GM18507 (cell line): ENCODE measurements at places on chromosomes 6 and 20.

GRCh38 chr6:157293780-157294179, 29.5 kb downstream of the TMEM242 start:
- no peak for DNase-seq

DNA sequence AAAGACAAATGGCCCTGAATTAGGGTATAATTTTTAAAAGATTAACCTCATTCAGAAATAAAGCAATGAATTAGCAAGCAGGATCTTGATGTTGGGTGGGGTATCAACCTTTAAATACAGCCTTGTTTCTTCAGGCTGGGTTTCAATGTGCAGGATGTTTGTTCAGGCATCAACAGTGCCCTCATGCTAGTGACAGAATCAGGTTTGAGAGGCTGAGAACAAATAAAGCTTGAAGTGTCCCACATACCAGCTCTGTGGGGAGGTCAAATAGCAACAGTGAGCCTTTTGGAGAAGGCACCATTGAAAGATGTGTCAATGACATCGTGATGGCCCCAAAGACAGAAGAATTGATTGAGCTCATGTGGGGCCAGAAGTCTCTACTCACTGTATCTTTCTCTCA, 68.2 kb downstream of the MTFR2 start:
- DNase-seq: no peak

DNA sequence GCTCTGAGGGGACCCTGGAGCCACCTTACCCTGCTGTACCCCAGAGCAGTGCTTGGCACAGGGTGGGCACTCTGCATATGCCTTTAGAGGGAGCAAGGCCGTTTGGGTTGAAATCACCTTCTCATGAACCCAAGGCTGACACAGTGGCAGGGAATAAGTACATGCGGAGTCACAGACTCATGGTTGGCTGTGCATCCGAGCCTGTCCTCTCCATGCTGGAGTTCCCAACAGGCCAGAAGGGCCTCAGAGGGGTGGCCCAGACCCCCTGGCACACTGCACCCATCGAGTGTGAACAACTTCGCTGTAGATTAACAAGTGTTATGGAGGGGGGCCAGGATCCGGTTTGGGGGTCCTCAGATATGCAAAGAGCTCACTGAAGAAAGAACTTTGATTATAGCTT, 21.0 kb upstream of the IRF4 start:
- no peak for DNase-seq

DNA sequence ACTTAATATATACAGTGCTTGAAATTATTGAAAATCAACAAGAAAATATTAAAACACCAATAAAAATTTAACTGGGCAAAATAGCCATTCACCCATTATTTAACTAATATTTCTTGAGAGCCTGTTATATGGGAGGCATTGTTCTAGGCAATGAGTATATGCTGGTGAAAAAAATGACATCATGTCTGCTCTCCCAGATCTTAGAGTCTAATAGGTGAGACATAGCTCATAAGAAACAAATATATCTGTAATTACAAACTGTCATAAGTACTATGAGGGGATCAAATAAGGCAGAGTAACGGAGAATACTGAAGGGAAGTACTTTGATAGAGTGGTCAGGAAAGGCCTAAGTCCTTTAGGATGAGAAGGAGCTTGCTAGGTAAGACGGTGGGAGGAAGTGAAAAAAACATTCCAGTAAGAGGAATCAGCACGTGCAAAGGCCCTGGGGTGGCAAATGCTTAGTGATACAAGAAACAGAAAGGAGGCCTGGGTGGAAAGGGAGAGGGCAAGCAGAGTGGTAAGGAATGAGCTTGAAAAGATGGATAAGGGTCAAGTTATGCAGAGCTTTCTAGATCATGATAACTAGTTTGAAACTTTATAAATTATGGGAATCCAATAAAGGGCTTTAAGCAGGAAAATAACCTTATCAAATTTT, 12.2 kb upstream of the FYN start:
- no peak for DNase-seq

- no peak for DNase-seq
These were observed 21.7 kb downstream of the CST7 start for GRCh38 chr20:24970754-24971153.

- DNase-seq: no peak
These were observed 91.3 kb upstream of the OGFRL1 start for GRCh38 chr6:71197267-71197666.

DNA sequence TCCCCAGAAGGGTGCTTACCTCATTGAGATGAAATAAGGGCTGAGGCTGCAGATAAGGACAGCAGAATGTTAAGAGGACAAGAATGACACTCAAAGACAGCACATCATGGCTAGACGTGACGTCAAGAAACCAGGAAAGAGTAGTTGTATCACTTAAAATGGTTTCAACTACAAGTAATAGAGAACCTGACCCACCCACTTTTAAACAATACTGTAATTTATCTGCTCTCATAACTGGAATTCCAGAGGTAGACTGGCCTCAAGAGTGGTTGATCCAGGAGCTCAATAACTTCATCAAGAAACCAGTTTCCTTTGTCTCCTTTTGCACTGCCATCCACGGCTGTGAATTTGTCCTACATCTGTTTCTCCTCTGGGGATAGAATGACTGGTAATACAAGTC, 187.1 kb downstream of the EYA4 start:
- no peak for DNase-seq

DNA sequence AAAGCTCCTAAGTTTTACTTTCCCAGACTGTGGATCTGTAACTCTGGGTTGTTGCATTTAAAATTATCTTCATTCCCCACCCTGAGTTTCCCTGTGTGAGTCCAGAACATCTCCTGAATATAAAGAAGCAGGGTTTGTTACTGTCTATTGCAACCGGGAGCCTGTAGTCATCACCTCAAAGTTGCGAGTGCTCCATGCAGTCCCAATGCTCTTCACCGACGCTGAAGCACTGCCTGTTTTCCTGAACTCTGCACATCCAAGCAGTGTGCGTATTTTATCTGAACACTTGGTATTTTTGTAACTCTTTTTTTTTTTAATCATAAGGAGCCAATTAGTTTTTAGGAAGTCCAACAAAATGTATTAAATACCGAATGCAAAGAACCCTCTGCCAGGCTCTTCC, 907 bp upstream of the HLA-B start:
- DNase-seq: no peak

DNA sequence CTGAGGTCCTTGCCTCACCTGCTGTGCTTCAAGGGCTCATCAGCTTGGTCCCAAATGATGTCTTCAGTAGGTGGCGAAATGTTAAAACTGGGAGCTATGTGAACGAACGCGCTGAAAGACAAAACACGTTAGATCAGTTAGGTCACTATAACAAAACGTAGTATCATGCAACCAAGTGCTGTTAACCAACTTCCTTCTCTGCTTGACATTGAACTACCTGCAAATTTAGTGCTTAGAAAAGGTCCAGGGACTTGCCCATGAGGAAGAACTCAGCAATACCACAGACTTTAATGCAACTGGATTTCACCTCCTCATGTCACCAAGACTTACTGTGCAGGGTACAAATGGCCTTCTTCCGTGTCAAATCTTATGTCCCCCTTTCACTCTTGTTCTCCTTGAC, 24.8 kb downstream of the BACH2 start:
- DNase-seq: no peak

GRCh38 chr6:117130125-117130524, 135.2 kb upstream of the VGLL2 start:
- no peak for DNase-seq

GRCh38 chr6:125358898-125359297, 57.1 kb upstream of the HDDC2 start:
- DNase-seq: no peak

- DNase-seq: no peak
These were observed 16.2 kb upstream of the RSPO3 start for GRCh38 chr6:127102299-127102698.

DNA sequence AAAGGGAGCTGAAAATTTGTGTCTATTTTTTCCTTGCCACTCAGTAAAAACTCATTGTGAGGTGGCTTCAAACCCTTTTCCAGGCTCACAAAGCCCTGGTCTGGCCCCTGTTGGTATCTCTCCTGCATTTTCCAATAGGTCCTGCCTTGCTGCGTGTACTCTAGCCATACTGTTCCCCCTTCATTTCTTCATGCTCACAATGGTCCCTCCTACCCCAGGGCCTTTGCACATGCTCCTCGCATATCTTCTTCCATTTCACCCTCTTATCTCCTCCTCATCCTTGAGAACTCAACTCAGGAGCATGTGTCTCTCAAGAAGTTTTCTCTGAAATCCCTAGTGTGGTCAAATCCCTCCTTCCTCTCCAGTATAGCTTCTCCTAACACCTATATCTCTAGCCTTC, 186.6 kb downstream of the MBOAT1 start:
- DNase-seq: no peak

GRCh38 chr6:87791029-87791428, 89.0 kb upstream of the AKIRIN2 start:
- DNase-seq: no peak
